ENCODE measurements at places on chromosomes 6 and 20. TPM values are rescaled to one million over a fixed set of nuclear protein-coding genes. Genes with fewer than 3 reads are reported as not detected.

EPPIN gene
- not detected for total RNA-seq

- DNase-seq: no peak
Measured at GRCh38 chr6:143863771-143864170, 503 bp upstream of the ZC2HC1B start.

DNA sequence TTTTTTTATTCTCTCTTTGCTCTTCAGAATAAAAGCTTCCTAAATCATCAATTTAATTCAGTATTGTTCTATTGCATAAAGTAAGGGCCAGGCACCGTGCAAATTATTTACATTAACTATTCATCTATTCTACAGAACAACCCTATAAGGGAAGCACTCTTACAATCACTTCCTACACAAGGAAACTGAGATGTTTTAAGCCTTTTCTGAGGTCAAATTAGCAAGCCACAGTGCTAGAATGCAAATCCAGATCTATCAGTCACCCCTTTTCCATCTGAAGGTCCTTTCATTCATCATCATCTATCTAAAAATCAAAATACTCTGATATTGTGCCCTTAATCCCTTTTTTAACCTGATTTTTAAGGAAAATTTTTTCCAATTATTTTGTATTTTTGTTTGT, 31.2 kb downstream of the FRK start:
- DNase-seq: no peak

DNA sequence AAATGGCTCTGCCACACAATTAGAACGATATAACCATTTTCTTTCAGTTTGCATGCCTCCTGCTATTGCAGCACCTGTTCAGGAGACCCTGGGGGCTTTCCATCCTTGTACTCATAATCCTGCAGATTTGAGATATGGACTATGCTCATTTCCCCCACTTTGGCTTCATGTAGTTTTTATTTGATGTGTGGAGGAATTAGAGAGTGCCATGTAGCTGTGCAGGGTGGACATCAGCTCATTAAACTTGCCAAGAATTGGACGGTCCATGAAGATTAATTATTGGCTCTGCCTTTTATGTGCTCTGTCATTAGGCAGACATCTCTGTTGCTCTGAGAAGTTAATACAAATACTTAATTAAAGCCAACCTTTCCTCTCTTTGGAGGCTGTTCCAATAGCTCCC, 66.2 kb upstream of the CD83 start:
- DNase-seq: no peak
